K562 (cell line): ENCODE measurements at places on chromosomes 12 and 14.

- no peak for DNase-seq
Observed at GRCh38 chr12:14810167-14810952, 3.6 kb downstream of the SMCO3 start.

- no peak for DNase-seq
Observed at GRCh38 chr12:123896767-123897166, 75.9 kb downstream of the CCDC92 start.

GRCh38 chr14:103880348-103881267 is 33.2 kb upstream of the PPP1R13B start:
- no peak for DNase-seq

GRCh38 chr14:84202486-84202885 is 1327.5 kb upstream of the FLRT2 start:
- DNase-seq: no peak

DNA sequence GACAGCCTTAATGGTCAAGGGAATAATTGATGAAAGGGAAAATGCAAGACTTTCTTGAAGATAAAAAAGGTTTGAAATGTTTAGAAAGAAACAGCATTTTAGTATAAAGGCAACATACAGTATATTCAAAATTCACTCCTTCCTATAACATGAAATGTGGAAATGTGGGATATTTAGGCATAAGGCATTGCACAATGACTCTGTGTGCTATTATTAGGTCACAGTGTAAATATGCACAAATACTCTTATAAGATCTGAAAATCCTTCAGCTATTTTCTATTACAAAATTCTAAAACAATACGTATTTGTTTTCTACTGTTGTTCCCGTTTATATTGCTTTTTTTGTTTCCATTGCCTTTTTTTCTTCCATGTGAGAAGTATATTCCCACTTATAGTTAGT is 127.7 kb downstream of the SLC16A7 start:
- no peak for DNase-seq

DNA sequence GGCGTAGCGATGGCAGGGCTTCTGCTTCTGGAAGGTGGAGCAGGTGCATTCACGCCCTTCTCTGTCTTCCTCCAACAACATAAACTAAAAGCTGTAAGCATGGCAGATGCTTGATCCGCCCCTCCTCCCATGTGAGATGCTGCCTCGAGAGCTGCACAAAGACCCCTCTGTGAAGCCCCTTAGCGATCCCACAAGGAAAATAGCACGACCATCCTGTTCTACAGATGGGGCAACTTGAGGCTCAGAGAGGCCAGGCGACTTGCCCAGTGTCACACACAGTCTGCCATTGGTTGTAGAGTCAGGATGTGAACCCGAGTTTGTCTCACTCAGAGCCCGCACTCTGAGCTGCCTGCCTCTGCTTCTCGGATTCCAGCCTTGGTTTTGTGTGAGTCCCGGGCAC is 144.4 kb downstream of the SCARB1 start:
- no peak for DNase-seq

DNA sequence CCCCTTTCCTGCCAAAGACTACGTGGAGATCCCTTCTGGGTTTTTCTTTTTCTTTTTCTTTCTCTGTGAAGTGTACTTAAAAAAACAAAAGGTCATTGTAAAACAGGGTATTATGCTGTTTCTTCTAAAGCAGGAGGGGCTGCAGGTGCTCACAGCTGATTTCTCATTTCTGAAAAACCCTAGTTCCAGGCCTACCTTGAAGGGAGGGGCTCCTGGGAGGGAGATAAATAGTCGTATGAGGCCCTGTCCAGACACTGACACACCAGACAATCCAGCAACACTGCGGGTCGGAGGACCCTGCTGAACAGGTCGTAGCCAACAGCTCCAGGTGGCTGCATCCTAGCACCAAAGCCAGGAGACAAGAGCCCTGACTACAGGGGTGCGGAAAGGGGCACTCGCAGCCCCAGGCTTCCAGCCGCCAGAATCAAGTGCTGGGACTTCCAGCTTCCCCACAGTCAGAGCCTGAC is 41.1 kb downstream of the PSMA6 start:
- no peak for DNase-seq

GRCh38 chr14:50578433-50578832 is 18.5 kb downstream of the ATL1 start:
- no peak for DNase-seq

DNA sequence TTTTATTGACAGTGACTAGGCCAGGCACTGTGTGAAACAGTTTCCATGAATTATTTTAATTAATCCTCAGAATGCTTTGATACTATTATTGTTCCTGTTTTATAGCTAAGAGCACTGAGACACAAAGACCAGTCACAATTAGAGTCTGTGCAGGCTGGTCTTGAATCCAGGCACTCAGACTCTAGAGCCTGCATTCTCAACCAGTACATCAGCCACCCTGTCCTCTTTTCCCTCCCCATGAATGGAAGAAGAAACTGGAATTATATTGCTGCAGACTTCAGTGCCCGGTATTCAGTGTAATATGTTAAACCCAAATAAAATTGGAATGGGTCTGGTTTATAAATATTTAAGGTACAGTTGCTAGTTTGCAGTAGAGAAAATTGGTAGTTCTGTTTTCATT is 303.0 kb upstream of the RGS6 start:
- no peak for DNase-seq

GRCh38 chr12:18146363-18146762 is 56.4 kb upstream of the RERGL start:
- DNase-seq: no peak

- DNase-seq: no peak
Observed at GRCh38 chr12:48938805-48939204, 13.5 kb upstream of the FKBP11 start.

DNA sequence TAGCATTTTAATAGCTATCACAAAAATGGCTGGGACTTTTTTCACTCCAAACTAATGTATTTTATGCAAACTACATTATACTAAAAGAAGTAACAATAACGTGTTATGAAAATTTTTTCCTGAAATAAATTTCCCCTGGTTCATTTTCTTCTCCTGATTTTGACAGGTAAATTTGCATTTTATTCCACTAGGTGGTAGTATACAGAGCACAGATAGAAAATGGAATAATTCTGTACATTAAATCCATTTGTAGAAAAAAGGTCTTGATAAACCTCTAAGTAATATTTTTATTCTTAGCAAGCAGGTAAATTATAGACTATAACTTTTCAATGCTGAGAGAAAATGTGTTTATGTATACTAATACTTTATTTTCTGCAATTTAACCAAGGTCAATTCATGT is 96.5 kb downstream of the BCAT1 start:
- DNase-seq: no peak

- DNase-seq: peak; percentile 68
Observed at GRCh38 chr12:55619354-55620138, 17.1 kb upstream of the OR10P1 start.

DNA sequence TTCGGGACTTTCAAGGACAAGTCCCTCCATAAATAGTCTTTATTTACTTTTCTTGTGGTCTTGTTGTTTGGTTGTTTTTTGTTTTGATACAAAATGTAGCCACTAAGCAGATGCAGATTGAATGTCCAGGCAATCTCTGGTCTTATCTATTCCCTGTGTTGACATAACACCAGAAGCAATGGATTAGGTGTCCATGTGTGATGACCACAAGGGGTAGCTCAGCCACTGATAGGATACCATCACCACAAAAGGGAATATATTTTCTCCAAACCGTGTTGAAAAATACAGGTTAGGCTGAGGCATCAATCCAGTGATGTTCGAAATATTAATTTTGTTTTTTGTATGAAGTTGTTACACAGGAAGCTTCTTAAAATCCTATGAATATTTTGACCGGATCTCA is 196.3 kb downstream of the EPS8 start:
- DNase-seq: no peak
